ENCODE measurements at places on chromosomes 16 and 17.

DNA sequence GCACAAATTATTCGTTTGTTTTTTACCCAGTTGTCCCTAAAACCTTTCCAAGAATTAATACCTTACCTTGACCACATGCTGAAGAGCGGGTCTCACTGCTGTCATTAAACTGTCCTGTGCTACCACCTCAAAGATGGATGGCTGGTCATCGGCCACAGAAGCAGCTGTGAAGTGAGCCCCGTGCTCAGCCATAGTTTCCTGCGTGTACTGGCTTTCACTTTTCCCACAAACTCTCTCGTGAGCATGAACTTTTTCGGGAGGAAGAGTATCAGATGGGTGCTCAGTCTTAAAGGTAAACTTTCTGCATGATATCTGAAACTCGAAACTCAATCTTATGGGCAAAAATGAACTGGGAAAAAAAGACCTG lies 558 bp downstream of the PEX12 start:
- DNase-seq: no peak

DNA sequence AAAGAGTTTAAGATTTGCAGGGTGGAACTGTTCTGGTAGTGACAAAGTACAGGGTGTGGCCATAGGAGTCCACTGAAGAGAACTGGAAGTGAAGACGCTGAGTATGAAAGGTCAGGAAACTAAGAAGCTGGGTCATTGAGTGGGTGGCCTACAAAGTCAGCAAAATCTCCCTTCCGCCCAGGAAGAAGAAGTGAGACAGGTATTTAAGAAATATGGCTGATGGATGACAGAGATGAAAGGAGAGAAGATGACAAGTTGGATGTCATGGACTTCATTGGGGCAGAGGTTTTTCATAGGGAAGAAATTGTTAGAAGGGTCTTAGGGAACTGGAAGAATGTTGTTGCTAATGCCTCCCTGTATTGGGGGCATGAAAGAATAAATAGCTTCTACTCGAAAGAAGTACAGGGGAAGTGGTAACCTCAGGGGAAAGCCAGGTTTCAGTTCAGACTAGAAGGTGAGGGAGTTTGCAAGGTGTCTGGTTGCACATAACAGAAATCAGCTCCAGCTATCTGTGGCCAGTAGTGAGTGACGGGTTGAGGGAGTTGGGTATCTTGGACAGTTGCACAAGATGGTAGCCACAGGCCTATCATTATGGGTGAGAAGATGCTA lies 33.6 kb upstream of the MED13 start:
- DNase-seq: no peak

GRCh38 chr16:8874388-8874787 lies 5.6 kb upstream of the CARHSP1 start:
- no peak for DNase-seq

DNA sequence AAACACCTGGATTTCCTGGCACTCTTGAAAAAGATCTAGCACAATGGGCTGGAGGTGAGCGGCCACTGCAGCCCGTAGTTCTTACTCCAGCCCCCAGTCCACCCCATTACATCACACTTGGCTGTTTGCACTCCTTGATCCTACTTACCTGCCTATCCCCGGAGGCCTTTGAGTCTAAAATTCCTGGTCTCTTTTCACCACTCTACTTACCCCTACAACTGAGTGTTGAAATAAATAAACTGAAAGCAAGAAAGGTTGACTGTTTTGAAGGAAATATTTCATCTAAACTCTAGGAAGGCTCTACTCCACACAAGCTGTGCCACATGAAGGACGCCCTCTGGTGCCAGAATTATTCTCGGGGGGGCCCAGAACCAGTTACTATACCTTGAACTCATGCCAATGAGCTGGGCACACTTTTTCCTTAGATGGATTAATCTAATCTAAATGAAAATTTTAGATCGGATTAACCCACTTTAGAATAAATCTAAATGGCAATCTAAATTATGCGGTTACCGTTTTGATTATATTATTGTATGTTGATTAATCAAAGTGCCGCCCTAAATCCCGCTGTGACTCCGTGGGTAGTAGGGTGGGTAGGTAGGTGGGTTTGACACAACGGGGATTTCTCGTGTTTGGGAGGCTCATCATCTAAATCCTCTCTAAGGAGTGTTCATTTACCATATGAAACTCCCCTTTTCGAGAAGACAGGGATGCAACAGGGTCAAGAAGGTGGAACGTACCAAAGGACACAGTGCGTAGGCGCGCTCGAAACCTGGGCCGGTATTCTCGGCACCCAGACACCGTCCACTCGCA lies 651 bp upstream of the EIF1 start:
- no peak for DNase-seq
